ENCODE measurements at places on chromosomes 4 and X.

DNA sequence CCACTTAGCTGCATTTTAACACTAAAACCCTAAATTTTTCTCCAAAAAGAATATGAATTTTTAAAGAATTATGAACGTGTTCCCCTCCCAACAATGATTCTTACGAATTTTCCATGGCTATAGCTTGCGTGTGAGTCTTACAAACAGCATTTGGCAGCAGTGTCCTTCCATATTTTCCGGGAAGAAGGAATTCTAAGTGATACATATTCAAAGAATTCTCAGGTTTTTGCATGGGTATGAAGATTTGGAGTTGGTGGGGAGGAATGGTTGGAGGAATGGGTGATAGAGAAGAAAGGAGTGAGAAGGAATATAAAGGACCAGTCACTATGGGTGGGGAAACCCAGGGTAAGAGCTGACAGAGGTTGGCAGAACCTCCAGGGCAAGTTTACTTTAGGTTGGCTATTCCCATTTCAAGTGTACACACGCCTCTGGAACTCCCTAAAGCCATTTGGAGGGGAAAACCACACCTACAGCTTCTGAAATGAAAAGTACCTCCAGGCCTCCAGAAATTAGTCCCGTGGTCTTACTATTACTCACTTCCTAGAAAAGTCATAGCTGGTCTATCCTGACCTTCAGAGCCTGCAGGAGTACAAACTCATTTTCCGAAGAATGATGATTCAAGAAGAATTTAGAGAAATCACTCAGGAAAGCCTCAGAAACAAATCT lies 420.8 kb upstream of the DIPK2B start:
- peak; percentile 54 for DNase-seq

- DNase-seq: no peak
Observed at GRCh38 chr4:51943221-51943620, 76.9 kb downstream of the LRRC66 start.

- no peak for DNase-seq
Observed at GRCh38 chr4:139908636-139909437, 243.2 kb downstream of the MGST2 start.

DNA sequence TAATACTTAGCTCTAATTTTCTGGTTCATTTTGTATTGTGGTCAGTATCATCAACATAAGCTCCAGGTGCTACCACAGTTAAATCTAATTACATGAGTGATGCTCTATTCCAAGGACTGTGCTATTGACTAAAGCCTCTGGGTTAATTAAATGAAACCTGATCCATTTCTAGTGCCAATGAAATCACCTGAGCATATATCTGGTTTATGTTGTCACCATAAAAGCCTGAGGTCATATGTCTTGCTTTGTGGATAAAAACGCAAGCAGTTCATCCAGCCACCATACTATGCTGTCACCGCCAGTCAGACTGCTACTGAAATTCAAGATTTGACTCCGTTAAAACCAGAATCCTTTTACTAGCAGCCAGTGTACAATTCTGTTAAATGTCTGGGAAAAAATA lies 64.2 kb upstream of the ZNF518B start:
- DNase-seq: no peak

DNA sequence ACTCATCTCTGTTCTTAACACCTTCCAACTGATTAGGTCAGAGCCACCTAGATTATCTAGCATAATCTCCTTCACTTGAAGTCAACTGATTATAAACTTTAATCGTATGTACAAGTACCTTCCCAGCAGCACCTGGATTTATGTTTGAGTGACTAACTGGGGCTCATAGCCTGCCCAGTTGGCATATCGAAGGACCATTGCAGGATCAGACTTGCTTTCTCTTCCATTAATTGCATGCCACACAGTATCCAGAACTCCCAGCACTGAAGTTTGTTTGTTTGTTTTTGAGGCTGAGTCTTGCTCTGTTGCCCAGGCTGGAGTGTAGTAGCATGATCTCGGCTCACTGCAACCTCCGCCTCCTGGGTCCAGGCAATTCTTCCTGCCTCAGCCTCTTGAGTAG lies 27.9 kb downstream of the GRK4 start:
- no peak for DNase-seq

DNA sequence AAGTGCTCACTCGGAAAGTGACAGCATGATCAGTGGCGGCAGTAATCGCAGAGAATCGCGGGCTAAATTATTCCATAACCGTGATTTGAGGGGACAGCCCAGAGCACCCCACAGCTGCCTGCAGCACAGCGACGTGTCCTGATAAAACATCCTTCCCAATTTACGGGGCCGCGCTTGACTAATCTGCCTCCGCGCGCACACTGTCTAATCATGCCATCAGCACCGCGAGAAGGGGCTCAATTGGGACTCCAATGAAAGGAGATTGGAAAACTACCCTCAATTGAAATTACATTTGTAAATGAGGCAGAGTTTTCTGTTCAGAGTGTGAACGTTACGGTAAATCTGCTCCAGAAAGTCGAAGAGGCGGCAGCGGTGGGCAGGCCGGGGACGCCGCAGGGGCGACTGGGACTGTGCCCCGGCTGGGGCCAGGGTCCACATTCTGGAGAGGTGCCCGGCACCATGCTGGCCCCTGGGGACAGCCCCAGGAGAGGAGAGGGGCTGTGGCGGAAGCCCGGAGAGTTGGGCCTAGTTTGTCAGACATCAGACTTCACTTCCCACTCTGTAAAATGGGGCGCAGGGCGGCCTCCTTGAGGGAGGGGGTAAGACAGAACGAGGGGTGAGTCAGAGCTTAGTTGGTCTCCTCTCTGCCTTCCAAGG lies 107.7 kb downstream of the FAM53A start:
- no peak for DNase-seq

DNA sequence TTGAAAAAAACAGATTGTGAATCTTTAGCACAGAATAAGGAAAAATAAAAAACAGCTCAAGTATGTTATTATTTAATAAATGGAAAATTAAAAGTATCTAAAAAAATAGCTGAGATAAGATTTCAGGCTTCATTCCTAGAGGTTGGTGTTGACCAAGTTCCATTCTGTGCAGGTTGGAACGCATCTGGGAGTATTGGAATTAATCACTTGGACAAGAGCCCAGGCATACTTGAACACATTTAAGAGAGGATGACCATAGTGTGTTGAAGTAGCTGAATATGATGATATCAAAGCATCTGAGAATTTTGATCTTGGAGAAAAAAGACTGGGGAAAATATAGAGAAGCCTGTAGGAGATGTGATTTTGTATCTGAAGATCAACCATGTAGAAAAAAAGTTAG lies 54.6 kb upstream of the VCX start:
- no peak for DNase-seq

DNA sequence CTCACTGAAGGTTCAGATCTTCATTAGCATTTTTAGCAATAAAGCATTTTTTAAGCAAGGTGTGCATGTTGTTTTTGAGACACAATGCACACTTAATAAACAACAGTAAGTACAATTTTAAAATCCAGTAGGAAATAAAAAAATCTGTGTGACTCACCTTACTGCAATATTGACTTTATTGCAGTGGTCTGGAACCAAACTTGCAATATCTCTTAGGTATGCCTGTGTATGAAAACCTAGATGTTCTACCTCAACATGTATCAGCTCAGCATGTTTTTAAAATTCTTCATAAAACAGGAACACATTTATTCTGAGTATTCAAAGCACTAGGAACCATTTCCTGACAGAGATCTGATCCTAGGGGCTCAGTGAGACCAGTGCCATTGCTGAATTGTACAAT lies 26.7 kb downstream of the NR0B1 start:
- no peak for DNase-seq

DNA sequence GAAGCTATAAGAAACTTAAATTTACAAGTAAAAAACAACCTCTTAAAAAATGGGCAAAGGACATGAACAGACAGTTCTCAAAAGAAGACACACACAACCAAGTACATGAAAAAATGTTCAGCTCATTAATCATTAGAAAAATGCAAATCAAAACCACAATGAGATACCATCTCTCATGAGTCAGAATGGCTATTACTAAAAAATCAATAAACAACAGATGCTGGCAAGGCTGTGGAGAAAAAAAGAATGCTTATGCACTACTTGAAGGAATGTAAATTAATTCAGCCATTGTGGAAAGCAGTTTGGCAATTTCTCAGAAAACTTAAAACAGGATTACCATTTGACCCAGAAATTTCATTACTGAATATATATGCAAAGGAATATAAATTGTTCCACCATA lies 666.3 kb upstream of the GRIA3 start:
- DNase-seq: peak; percentile 54

- DNase-seq: no peak
Observed at GRCh38 chrX:50839730-50840129, 25.7 kb upstream of the SHROOM4 start.

All from fibroblast of skin of left biceps (primary cell).